ENCODE measurements at places on chromosomes 3 and 15.

DNA sequence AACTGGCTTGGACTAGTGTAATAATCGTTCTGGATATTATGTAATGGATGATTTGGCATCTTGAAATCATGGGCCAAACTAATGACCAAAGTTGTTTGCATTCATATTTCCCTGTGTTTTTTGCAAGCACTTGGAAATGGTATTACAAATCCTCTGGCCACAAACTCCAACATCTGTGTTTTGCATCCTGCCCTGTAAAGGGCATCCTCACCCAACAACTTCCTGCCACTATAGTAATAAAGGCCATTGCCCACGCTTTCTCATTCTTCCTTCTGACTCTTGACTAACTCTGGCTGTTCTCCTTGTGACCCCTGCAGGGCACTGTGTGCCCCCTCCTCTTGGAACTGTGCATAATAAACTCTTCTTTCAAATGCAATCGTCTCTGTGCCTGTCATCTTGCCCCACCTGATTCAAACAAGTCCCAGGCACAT, 25.4 kb upstream of the PSMD6 start:
- DNase-seq: no peak

- DNase-seq: no peak
Measured at GRCh38 chr3:113658107-113658506, 38.3 kb downstream of the USF3 start.

DNA sequence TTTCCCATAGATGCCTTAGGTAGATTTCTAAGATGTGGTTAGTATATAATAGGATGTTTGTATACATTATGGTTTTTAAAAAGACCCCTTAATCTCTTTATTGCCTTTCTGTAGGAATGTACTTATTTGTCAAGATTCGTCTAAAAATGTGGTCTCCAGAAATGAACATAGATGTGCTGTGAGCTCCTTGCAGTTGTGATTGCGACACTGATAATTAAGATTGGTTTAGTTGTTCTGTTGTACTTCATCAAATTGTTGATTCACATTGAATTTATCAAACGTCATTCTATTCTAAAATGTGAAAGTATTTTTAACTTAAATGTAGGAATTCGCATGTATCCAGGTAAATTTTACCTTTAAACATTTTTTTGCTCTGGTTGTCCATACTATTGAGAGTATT, 51.2 kb downstream of the CMC1 start:
- no peak for DNase-seq

DNA sequence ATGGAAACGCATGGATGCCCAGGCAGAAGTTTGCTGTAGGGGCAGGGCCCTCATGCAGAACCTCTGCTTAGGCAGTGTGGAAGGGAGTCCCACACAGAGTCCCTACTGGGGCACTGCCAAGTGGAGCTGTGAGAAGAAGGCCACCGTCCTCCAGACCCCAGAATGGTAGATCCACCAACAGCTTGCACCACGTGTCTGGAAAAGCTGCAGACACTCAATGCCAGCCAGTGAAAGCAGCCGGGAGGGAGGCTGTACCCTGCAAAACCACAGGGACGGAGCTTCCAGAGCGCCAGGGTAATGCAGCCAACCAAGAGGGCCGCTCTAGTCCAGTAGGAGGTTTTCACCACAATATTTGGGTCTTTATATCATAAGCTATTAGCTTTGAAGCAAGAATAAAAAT, 97.1 kb upstream of the IQSEC1 start:
- no peak for DNase-seq

DNA sequence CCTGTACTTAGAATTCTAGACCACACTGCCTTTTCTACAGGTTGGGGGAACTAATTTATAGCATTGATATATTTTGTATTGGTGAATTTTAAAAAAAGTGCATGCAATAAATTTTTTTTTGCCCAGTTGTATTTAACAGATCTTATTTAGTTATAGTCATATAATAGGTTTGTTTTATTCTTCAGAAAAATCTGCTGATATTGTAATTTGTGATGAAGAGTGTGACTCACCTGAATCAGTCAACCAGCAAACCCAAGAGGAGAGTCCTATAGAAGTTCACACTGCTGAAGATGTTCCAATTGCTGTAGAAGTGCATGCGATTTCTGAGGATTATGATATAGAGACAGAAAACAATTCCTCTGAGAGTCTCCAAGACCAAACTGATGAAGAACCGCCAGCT, 10.3 kb downstream of the ZNF639 start:
- no peak for DNase-seq

GRCh38 chr15:89105147-89105546, 16.9 kb downstream of the ABHD2 start:
- DNase-seq: no peak

DNA sequence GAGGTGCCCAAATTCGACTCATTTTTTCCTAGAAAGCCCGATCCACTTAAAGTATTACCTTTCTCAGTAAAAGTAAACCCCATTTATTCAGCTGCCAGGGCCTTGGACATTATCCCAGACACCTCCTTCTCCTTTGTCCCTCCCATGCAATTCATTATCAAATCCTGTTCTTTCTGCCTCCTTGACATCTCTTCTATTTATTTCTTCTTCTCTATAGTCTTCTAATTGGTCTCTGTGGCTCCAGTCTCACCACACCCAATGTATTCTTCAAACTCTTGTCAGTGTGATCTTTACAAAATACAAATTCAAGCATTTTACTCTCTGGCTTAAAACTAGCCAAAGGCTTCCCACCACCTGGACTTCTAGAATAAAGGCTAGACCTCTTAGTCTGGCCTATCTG, 120.3 kb downstream of the IL20RB start:
- no peak for DNase-seq

DNA sequence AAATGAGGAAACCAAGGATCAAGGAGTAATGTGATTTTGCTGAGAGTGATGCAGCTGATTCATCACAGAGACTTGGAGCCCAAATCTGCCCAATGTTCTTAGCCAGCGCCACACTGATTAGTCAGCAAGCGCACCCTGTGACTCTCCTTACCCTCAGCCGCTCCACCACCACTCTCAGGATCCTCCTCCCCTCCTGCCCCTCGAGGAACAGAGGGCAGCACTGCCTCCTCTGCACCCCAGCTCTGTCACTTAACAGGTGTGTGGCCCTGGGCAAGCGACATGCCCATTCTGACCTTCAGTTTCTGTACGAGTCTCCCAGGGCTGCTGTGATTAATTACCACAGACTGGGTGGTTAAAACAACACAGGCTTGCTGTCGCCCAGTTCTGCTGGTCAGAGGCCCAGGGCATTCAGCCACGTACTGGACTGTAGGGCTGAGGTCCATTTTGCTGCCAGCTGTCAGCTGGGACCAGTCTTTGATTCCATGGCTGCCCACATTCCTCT, 36.1 kb upstream of the HRH1 start:
- DNase-seq: no peak

GRCh38 chr15:28873006-28873405, 12.8 kb upstream of the APBA2 start:
- DNase-seq: no peak

- DNase-seq: no peak
Measured at GRCh38 chr3:73581134-73581846, 43.5 kb downstream of the PDZRN3 start.

- DNase-seq: no peak
Measured at GRCh38 chr3:81726132-81726531, 35.3 kb downstream of the GBE1 start.

- DNase-seq: no peak
Measured at GRCh38 chr3:131401978-131402377, 20.4 kb downstream of the NUDT16 start.

DNA sequence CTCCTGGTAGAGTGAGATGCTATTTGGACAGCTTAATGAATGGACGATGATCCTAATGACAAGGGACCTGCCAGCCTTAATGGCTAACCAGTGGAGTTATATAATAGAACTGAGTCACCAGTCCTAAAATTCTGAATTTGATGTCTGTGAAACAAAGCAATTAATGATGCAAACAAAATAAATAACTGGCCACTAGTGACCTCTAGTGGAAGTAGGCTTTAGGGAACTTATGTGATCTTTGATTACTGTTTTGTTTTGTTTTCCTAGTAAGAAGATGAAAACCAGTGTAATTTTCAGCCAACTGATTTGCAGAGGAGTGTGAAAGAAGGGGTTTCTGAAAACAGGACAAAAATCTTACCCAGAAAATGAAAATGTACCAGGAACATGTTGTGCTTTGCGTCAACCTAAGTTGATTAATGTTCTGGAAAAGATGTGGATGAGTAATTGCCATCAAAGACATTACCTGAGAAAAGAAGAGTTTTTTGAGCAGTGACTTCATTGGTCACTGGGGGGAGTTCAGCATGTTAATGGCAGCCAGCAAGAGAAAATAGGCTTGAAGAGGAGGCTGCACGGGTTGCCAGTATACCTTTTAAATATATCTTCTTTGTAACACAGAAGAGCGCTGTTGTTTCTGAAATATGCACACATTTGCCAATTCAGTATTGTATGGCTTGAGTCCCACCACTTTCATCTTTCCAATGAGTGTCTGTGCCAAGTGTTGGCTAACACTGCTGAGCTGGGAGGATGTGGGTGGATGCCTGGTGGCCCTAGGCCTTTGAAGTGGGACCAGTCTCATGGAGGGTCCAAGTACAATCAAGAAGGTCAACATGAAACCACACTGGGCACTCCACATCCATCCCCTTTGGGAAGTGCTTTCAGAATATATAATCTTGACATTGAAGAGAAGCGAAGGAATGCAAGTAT, 9.3 kb downstream of the VEPH1 start:
- peak; percentile 22 for DNase-seq

GRCh38 chr15:52109559-52110451, 2.8 kb downstream of the BCL2L10 start:
- DNase-seq: no peak

- DNase-seq: no peak
Measured at GRCh38 chr3:171417813-171418212, 42.4 kb downstream of the TNIK start.

DNA sequence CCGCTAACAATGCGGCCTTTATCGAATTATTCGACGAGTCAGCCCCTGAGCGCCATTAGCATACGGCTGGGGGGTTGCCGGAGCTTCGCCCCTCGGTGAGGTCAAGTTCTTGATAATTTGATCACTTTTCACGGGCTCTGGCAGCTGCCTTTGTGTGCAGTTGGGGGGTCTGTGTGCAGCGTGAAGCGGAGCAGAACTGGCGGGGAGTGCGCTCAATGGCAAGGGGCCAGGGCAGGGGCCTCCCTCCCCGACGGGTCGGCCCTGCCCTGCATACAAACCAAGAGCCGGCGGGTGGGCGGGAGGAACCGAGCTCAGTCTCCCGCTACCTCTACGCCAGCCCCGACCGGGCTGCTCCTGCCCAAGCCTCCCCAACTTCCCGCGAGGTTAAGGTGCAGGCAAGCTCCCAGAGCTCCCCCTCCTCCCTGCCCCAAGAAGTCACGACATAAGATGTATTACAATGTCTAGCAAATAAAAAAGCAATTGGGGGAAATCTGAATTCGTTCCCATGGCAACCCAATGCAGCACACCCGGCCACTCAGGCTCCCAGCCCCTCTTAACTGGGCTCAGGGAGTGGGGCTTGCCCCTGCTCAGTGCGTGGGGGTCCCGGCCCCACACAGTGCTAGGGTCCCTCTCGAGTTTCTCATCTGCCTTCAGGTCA, 34.1 kb upstream of the POLG start:
- no peak for DNase-seq

Measured in erythroblast (primary cell).